Adipocyte (in vitro differentiated cells): ENCODE measurements at places on chromosomes 12 and 14.

DNA sequence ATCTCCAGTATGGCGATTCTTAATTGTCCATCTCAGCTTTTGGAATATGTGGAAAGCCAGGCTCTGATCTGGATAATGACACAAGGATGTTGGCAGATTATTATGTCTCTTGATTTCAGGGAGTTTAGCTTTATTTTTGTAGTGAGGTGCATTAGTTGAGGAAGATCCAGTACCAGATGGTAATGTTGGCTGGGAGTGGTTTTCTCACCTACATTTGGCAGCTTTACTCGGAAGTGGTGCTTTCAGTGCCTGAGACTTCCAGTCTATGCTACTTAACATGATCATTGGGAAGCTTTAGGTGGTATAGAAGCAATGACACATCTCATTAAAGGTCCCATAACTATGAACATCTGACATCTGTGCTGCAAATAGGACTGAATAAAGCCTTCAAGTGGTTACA, 7.5 kb downstream of the SLC15A5 start:
- DNase-seq, result no peak

DNA sequence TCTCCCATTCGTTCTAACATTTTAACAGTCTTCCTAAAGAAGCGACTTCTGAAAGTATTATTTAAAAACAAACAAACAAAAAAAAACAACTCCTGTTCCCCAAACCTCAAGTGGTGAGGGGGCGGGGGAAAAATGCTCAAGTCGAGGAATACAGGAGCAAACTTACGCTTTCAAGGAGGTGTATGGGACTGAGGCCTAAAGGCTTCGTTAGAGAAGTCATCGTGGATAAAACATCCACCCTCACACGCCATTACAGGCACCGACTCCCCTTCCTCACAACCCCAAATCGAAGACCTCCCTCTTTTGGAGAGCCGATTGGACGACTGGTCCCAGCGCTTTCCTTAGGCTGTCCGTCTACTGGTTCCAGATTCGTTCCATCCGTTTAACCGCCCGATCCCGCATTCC, 693 bp downstream of the CBX5 start:
- DNase-seq, result no peak

DNA sequence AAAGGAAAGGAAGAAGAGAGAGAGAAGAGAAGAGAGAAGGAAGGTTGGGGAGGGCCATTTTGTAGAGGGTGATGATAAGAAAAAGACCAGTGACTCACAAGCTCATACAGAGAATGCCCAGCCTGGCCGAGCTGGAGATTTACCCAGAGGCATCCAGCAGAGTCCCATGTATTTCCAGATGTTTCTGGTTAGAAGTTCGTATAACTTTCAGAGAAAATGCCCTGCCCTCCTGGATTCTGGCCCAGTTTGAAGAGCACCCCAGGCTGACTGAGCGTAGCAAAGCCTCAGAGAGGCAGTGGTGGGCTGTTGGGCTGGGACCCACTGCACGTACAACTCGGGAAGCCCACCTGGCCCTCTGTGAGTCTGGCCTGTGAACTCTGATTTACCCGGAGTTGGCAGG, 221.8 kb downstream of the SLC41A2 start:
- DNase-seq, result peak; percentile 97

GRCh38 chr12:131222329-131223139, 268.8 kb downstream of the ADGRD1 start:
- DNase-seq, result no peak

DNA sequence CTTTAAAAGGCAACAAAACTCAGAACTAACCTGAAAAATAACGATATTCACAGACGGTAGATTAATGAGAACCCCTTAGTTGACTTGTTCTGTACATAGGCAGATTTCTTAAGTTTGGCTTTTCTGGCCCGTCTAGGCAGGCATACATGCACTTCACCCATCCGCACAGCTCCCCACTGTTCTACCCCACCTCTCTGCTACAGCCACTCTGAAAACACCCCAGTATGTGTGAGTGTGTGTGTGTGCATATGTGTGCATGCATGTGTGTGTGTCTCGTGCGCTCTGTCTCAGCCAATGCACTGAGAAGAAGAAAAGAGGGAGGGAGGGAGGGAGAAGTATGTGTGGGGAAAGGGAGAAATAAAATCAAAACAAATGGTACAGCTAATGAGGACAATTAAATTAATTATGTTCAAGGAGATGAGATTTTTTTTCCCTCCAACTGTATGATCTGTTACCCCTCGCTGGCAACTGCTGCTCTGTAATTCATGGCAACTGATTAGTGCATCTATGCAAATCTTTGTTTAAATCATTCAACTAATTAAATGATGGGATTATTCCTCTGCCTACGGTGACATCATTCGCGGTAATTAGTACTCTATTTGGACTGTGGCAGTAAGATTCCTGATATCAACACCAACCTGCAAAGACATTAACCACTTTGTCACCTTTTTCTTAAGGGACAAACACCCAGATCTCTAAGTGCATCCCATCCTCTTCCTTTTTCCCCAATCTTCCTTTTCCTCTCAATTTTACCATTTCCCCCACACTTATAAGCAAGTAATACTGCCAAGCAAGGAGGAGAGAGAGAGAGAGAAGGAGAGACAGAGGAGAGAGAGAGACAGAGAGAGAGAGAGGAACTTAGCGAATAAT, 2.2 kb upstream of the LMO3 start:
- no peak for DNase-seq

- DNase-seq, result no peak
These were observed 1.6 kb downstream of the HOXC9 start for GRCh38 chr12:54001283-54002187.

GRCh38 chr12:52494518-52494917, 1.5 kb upstream of the KRT6A start:
- DNase-seq, result peak; percentile 42

GRCh38 chr12:65886996-65887395, 62.7 kb downstream of the HMGA2 start:
- DNase-seq, result peak; percentile 23

DNA sequence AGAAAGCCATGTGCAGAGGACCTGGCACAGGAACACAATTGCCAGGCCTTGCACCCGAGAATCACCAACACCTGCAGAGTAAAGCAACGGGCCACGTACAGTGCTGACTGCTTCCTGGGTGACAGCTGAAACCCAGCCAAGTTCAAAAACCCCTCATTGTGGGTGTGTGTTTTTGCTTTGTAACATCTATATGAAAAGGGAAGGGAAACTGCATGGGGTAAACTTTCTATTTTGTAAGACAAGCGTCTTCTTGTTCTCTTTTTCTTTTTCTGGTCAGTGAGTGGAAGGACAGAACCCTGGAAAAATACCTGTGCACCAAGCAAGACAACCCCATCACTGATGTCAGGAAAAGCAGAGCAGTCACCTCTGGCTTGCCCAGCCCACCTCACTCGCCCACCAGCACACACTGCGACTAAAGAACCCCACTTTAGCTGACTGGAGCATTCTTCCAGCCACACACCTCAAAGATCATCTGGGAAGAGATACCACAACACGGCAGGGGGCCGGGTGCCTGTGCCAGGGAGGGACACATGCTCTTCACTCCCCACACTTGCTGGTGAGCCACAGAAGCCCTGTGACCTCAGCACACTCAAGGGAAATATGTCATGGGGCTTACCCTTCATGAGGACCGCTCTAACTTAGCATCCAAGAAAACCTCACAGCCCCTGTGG, 172.3 kb downstream of the NDUFA12 start:
- no peak for DNase-seq

- DNase-seq, result peak; percentile 75
These were observed 2.7 kb downstream of the CMTM5 start for GRCh38 chr14:23379366-23380196.

DNA sequence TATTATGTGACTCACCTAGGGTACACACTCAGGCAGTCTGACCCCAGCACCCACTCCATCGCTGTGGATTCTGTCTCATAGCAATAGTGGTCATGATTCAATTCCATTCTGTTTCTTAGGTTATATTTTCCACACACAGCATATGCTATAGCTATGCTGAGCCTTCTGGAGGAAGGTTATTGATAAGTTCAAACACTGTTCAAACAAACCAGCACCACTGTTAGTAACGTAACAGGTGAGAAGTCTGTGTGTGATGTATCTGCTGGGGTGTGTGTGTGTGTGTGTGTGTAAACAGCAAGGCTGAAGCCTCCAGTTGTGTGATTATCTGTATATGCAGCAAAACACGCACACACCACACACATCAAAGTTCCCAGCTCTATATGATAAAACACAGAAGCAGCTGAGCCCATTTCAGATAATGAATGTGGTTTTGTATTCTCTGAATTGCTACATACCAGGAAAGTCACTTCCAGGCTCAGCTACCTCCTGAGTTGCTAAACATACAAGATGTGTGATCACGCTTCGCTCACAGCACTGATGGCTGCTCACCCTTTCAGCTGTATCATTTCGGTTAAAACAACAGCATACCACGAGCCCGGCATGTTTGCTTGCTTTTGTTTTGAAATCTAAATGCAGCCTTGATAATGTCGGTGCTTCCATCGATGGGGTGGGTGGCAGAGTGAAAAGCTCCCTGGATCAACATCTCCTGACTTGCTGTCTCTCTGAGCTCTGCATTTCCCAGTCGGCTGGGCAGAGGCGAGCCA, 6.8 kb upstream of the SYNE3 start:
- no peak for DNase-seq

- peak; percentile 45 for DNase-seq
These were observed 846.8 kb downstream of the NRXN3 start for GRCh38 chr14:79016828-79017505.

DNA sequence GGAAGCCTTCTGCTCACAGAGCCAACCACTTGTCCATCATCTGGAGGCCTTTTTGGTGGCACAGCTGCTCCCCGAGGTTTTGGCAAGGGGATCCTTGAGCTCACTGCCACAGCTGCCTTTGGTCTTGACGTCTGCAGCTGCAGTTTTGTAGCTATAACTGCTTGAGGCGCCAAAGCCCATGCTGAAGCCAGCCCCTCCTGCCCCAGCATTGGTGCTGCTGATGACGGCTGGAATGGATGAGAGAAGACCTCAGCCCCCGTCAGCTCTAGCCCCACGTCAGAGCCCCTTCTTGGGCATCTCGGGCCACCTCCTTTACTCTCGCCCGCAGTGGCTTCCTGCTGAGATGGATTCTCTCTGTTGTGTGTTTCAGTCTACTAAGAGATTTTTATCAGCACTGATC, 12.3 kb upstream of the KRT74 start:
- no peak for DNase-seq

GRCh38 chr14:71597287-71597920, 334.8 kb upstream of the RGS6 start:
- no peak for DNase-seq

GRCh38 chr14:87992346-87992717, 650 bp downstream of the GALC start:
- no peak for DNase-seq

GRCh38 chr14:43706900-43707299, 800.2 kb downstream of the FSCB start:
- no peak for DNase-seq

DNA sequence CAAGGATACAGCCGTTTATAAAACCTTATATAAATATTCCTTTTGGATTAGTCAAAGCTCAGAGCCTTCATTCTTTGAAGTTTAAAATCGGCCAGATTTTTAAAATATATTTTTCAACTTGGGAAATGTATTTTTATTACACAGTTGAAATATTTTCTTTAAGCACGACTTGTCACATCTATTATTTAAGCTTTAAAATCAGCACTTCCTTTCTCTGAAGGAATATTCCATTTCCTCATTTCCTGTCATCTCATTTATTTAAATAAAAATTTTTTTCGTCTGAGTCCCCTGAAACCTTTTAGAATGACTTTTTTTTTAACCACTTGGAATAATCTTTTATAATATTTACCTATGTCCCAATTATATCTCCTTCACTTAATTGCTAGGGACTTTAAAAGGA, 107.5 kb upstream of the PDE3A start:
- DNase-seq, result no peak

DNA sequence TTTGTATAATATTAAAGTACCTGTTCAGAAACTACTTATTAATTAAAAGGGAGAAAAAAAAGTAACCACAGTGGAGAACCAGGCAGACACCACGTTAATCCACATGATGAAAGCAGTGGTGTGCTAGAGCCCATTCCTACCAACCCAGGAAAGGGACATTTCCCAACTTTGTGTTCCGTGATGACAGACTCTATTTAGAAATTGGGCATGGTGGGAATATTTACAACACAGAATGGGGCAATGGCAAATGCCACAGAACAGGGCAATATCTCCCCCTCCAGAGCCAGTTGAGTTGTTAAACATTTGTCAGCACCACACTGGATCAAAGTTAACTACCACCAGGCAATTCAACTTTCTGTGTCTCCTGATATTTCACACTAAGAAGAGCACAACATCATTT, 1.2 kb upstream of the HIGD1C start:
- DNase-seq, result no peak

DNA sequence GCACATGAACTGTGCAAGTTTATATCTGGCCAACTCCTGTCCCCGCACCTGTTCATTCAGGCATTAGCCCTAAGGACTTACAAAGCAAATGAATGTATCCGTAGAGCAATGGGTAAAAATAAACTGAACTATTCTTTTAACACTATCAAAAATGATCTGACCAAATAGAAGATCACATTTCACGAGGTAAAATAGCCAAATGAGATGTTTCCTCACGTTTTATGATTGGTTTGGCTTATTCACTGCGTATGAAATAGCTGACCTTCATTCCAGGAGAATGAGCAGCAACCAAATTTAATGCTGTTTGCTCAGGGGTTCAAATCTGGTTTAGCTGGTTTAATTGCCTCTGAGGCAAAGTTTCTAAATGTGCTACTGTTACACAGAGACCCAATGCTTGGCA, 216.0 kb upstream of the EEA1 start:
- no peak for DNase-seq

GRCh38 chr14:94423453-94424056, 29.0 kb downstream of the SERPINA11 start:
- DNase-seq, result peak; percentile 87

- no peak for DNase-seq
These were observed 56.7 kb downstream of the BTBD7 start for GRCh38 chr14:93276031-93276716.

GRCh38 chr14:53896726-53897125, 59.9 kb downstream of the BMP4 start:
- DNase-seq, result peak; percentile 7

DNA sequence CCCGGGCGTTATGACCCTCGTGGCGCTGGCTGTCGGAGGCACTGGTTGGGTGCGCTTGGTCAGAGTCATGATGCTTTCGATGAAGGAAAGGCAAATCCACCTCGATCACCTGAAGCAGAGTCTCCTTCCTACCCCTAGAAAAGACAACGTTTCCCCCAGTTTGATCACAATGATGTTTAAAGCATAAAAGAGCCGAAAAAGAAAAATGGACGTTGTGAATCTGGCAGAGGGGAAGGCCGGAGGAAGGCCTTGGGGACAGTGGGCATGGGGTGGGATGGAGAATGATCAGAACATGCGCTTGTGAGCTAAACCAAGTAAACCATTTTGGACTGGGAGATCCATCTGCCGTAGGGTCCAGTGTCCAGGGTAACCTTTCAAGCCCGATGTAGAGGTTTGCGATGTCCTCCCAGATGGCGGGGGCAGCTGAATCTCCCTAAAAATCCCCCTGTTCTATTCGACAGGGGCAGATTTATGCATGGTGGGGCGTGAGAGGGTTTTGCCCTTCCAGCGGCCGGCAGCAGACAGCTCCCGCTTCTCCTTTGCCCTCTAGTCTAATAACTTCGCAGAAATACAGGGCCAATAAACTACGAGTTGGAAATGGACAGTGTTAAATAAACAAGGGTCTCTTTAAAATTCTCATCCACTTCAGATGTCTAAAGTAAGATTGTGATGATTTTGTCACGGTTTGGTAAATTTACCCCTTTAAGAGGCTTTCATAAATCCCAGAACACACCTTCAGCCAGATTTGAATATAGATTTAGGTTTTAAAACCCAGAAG, 2.3 kb upstream of the OTX2 start:
- DNase-seq, result no peak

- no peak for DNase-seq
These were observed 34.2 kb upstream of the TRIM9 start for GRCh38 chr14:51129130-51129529.
